ENCODE measurements at places on chromosomes 13 and 19.

DNA sequence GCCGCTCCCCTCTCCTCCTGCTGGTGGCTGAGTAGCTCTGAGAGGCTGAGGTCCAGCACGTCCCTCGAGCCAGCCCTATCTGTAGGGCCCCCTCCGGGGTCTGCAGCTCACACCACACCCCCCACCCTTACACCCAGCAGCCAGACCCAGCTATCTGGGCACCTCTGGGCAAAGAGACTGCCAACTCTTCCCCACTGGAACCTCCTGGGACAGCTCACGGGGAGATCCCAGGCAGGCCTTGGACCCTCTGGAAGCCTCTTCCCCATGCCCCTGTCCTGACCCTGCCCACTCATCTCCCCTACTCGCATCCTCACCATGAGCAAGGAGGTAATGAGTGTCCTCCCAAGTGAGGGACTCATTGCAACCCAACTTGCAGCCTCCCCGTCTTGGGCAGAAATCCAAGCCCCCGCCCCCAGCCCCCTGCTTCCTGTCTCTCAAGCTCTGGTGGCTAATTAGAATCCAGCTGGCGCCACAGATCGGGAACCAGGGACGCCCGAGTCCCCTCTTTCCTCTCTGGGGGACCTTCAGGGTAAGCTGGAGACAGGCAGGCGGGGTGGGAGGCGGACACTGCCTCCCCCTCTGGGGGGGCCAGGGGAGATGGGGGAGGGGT, 22.1 kb downstream of the ADGRL1 start:
- DNase-seq, result no peak

DNA sequence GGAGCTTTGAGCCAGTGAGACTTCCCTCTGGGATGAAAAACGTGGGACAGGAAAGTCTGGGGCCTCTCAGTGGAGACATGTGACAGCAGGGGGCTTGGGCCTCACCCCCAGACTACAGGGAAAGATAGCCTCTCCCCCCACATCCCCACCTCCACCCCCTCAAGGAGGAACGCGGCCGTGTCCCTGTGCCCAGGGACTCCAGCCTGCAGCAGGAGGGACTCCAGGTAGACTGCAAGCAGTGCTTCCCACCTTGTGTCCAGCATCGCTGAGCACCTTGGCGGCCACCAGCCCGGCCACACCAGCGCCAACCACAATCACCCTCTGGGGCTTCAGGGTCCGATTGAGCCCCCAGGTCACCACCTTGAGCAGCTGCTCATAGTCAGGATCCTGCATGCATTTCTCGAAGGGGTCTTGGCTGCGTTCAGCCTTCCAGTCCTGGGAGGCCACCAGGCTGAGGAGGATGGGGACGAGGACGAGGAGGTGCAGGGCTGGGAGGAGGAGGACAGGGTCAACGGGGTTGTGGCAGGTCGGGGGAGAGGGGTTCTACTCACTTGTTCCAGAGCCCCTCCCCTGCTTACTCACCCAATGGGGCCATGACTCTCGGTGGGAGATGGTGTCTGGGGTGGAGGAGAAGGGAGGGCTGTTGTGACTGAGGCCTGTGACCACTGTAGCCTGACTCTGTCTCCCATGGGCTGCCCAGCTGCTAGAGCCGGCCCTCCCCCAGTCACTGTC, 955 bp downstream of the IL4I1 start:
- DNase-seq, result no peak

DNA sequence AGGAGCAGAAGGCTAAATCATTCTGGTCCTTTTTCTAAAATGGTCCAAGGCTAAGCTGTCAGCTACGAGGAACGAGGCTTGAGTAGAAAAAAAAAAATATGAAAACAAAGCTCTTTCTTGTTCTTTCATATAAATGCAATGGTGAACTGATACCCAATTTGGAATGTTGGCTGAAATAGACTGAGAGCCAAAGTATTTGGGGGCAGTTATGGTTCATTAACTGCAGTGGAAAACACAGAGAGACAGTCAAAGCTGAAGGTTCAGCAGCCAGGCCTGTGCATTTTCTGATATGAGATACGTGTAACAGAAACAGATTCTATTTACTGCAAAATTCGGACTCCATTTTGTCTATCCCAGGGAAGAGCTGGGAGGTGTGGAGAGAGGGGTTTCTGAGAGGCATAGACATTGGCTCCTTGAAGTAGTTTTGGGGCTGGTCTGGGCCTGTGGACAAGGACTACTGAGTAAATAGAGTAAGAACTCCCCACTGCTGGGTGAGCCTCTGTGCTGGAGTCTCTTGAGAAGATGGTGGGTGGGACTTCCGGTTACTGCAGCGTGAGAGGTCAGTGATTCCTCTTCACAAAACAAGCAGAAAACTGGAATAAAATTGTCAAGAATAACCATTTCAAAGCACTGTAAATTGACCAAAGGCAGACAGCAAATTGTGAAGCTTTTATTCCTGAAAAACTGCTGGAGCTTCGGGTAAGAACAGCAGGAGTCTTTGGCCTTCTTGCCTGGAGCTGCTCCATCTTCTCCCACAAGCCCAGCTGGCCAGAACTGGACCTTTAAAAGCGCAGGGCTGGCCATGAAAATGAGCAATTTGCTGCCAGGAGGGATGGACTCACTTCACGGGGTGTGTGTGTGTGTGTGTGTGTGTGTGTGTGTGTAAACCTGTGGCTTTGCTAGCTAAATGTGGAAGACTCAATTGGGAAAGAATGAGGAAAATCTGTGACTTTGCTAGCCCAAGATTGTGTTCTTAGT, 43.1 kb upstream of the CNMD start:
- DNase-seq, result no peak

GRCh38 chr13:113562085-113562749, 22.3 kb upstream of the TFDP1 start:
- peak; percentile 75 for DNase-seq

DNA sequence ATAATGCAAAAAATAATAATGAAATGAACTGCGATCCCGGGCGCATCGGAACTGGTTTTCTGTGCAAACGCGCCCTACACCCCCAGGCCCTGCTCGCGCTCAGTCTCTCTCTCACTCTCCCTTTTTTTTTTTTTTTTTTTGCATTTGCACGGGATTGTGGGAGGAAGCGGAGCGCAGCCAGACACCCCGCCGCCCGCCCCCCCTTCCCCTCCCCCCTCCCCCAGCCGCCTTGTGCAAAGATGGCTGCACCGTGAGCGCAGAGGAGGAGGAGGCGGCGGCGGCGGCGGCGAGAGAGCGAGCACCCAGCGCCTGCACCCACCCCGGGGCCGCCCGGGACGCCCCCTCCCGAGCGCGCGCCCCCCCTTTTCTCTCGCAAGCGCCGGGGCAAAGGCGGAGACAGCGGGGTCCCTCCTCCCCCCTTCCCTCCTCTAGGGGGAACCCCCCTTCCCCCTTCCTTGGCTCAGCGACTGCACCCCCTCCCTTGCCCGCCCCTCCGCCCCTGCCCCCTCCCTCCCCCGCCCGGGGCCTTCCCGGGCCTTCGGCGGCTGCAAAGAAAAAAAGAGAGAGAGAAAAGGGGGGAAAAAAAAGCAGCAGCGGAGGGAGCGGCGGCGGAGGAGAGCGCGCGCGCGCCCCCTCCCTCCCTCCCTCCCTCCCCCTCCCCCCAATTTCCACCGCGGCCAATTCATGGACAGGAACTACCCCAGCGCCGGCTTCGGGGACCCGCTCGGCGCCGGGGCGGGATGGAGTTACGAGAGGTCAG, at the start of gene PRR12:
Gene PRR12, plus strand, starts transcription at position 212 of the 760 bp plus-strand sequence. Its CDS starts 473 bp downstream, at position 685.
- DNase-seq, result peak; percentile 63

DNA sequence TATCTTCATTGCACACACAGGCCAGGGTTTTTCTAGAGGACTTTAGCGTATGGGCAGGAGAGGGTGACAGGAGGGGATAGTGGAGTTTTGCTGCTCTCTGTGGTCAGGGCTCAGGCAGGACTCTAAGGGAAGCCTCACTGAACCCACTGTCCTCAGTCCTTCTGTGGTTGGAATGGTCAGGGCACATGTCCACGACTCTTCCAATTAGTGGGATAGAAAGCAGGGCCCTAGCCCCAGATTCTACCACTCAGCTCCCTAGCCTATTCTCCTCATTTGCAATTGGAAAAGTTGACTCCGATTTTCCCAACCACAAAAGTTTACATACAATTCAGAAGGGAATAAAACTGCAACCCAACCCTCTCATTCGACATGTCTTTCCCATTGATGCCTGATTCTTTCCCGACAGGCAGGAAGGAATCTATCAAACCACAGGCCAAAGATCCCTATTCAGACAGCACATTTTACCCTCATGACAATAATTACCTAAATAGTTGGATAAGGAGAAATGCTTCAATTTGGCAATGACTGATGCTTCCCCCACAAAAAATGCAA, 38.2 kb downstream of the TGDS start:
- no peak for DNase-seq

DNA sequence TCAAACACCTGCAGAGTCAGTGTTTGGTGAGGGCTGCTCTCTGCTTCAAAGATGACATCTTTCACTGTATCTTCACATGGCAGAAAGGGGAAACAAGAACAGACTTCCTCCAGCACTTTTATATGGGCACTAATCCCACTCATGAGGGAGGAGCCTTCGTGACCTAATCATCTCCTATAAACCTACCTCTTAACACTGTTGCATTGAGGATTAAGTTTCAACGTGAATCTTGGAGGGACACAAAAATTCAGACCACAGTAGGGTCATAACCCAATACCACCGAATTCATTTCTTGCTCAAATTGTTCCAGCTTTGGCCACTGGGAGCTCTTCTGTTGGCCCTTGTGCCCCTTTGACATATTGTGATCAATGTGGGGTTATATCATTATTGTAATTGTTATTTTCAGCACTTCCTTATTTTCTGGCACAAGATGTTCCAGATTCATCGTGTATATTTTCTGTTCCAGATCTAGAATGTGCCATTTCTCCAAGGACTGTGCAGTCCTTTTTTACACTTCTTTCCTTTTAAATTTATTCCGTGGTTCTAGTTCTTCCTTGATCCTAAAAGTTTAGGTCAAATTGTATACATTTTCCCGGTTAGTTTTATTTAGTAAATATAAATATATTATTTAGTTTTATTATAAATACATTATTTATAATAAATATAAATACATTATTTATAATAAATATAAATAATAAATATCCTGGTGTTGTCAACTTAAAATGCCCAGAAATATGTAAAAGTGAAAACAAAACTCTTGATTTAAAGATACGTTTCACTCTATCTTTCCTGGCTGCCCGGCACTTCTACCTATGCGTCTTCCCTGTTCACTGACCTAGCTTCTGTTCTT, 35.5 kb upstream of the IGFL4 start:
- DNase-seq, result no peak

GRCh38 chr19:21092109-21092508, 10.1 kb downstream of the ZNF714 start:
- DNase-seq, result peak; percentile 55

GRCh38 chr19:42076380-42076944, 496 bp downstream of the ZNF574 start:
- no peak for DNase-seq

DNA sequence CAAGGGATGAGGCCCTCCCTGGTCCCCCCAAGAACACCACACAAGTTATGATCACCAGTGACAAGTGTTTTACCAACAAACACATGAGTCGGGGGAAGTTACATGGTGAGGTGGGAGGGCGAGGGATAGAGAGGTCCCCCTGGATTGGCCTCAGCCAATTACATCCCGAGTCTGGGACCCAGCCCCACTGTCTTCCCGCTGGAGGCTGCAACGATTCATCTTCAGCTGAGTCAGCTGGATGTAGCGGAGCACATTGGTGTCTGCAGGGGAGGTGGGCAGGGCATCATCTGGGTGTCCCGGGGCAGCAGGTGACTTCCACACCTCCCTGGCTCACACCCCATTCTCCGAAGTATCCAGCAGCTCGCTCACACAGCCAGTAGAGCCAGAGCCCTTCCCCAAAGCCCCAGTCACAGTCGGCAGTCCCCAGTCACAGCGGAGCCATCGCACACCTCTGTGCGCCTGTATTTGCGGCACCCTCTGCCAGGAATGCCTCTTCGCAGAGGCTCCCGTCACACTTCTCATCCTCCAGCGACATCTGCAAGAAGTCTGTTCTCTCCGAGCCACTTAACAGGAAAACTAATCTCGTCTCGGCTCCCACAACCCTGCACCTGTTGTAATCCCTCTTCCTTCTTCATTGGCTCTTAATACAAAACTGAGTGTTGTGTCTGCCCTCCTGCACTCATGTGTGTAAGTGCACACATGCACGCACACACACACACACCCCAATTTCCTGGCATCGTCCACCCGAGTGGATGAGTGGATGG, 2.0 kb downstream of the TTC9B start:
- DNase-seq, result no peak

- peak; percentile 67 for DNase-seq
These were observed 5.5 kb upstream of the RLN3 start for GRCh38 chr19:14022469-14022868.

DNA sequence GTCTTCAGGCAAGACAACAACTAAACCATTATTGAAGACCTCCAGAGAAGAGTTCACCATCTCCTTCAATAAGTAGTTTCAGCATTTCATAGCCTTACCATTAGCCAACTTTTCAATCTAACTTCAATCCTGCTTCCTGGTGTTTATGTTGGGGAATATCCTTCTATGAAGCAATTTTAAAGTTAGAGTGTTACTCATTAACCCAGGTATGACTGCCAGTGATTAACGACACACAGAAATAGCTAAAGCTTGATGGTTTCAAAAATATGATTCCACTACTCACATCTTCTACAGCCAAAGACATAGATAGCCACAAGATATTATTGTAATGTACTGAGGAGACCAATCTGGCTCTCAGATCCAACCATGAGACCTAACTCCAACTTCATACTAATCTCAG, 403.2 kb downstream of the EFNB2 start:
- DNase-seq, result no peak

Measured in iris pigment epithelial cell (primary cell).